ENCODE measurements at places on chromosomes 5 and 9. TPM values are rescaled to one million over a fixed set of nuclear protein-coding genes. Genes with fewer than 3 reads are reported as not detected.

- no peak for DNase-seq
Measured at GRCh38 chr9:73160868-73161267, 9.2 kb downstream of the ANXA1 start.

GRCh38 chr9:90240541-90240940, 402.1 kb downstream of the DIRAS2 start:
- no peak for DNase-seq

- DNase-seq: no peak
Measured at GRCh38 chr9:83526901-83527300, 11.3 kb downstream of the FRMD3 start.

DNA sequence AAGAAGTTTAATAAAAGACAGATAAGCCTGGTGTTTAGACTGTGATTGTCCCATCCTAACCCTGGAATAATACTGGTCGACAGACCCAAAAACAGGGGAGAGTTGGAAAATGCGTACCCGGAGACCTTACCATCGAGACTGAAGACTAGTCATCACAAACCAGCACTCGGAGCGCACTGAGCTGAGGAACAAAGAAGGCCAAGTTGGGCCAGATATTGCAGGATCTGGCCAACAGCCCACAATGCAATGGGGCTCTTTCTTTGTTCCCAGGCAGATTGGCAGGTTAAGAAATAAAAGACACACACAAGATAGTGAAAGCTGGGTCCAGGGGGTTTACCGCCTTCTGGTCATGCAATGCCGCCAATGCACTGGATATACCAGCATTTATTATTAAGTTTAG, 188.7 kb upstream of the RAI14 start:
- no peak for DNase-seq

The RAD50 gene
- 35.6 TPM for total RNA-seq

The ANGPTL2 gene
- total RNA-seq: not detected

The SLC36A3 gene
- not detected for total RNA-seq

DNA sequence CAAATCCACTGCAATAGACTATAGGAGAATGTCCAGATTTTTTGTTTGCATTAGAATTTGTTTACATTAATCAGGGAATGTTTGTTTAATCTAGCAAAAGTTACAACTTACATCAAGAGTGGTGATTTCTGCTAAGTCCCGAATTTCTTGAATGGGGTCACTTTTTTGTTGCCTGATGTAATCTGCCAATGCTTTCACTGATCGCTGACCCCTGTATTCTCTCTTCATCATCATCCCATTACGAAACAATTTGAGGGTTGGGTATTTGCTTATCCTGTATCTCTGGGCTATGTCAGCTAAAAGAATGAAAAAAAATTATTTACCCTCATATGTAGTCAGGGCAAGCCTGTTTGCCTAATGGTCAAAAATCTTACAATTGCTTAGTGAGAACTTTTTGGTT, 76.9 kb downstream of the ERP44 start:
- DNase-seq: no peak

The PIP5K1B gene
- total RNA-seq: 1.5 TPM

- DNase-seq: no peak
Measured at GRCh38 chr5:160675988-160676387, 176.0 kb downstream of the ATP10B start.

The CCDC127 gene
- 6.5 TPM for total RNA-seq

DNA sequence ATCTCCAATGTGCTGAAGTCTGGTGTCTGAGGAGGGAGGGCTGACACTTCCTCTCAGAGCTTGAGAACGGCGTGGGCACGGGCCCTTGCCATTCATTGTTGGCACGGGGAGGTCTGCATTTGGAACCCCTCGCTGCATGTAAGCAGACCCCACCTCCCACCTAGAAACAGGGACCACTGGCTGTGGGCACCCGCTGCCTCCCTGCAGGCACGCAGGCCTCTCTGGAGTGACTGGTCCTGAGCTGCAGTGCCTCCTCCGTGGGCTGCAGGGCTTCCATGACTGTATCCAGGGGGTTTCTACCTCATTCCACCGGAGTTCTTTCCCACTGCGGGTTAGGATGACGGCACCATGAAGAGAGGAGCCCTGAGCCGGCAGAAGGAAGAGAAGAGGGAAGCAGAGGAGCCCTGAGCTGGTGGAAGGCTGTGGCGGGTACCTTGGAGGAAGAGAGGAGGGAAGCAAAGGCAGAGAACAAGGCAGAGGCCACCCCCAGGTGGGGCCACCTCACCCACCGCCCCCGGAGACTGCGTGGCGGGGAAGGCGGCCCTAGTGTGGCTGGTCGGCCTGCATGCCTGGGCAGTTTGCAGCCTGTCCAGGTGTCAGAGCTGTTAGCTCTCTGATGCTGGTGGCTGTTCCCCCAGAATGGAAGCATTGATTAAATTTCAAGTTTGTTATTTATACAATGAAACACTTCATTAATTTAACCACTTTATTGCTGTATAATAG, 74.9 kb upstream of the CACNA1B start:
- DNase-seq: no peak

GRCh38 chr9:75988663-75989062, 98.2 kb downstream of the PCSK5 start:
- no peak for DNase-seq

DNA sequence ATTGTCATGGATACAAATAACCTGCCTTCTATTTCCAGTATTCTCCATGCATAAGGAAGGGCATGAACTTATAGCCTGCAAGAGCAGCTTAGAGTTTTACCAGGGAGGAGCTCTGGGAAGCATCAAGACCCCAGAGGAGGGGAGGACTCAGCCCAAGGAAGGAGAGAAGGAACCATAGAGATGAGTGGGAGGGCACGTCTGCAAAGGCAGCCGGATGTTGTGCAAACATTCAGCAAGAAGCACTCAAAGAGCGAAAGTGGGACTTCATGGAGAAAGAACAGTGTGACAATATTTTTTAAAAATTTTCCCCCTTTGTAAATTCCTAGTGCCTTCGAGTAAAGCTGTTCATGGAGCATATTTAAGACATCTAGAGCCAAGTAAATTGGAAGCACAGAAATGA, 270.1 kb upstream of the PTGER4 start:
- DNase-seq: peak; percentile 61

DNA sequence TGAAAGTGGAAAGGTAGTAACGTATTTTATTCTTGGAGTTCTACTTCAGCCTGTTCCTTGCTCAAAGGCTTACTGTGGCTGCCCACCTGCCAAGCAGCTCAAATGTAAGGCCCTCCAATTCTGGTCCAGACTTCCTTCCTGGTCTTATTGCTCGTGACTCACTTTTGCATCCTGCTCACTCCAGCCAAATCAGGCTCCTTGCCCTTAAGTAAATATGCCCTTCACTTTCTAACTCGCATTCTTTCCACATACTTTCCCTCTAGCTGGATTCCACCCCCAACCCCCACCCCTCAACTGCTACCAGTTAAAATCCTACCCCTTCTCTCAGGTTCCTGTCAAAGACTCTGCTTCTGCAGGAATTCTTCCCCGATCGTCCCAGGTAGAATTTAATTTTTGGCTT, 96.6 kb downstream of the GALNT10 start:
- no peak for DNase-seq

DNA sequence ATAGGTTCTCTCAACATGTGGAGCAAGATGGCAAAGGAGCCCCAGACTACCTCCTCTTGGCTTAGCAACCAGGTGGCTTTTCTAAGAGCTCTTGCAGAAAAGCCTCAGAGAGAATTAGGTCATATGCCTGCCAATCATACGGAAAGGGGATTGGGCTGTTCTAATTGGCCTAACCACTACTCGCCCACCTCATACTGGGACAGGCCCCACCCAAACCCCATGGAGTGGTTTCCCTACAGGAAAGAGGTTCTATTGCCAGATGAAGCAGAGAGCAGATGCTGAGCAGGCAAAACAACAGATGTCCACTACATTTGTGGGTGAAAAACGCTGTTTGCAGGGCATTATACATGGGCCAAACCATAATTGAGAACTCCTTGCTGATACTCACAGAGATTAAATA, 29.0 kb downstream of the ABLIM3 start:
- DNase-seq: no peak

GRCh38 chr9:136054146-136054545, 40.9 kb downstream of the NACC2 start:
- no peak for DNase-seq

DNA sequence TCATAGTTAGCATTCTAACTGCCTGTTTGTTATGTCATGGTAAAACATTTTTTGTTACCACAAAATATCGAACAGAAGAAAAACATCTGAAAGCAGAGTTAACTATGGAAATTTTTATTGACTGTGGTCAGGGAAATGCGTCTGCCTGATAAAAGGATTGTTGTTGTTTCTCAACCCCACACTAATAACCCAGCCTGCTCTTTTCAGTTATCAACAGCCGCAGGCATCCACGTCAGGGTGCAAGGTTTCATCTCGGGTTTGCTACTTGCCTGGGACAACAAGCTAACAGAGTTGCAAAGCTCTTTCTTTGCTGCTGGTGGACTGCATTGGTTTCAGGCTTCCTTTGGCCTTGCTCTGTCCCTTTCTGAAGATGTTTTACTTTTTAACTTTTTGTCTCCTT, 969.2 kb downstream of the CDH18 start:
- DNase-seq: no peak

- no peak for DNase-seq
Measured at GRCh38 chr9:8088477-8088876, 288.9 kb upstream of the DMAC1 start.

The UAP1L1 gene
- 20.2 TPM for total RNA-seq

The CCDC192 gene
- total RNA-seq: not detected

The FCN1 gene
- total RNA-seq: not detected

- DNase-seq: no peak
Measured at GRCh38 chr9:79357616-79358015, 214.1 kb upstream of the TLE4 start.

- DNase-seq: no peak
Measured at GRCh38 chr9:116189683-116190082, 36.1 kb downstream of the PAPPA start.

The BHMT gene
- not detected for total RNA-seq

The CTXN3 gene
- not detected for total RNA-seq

DNA sequence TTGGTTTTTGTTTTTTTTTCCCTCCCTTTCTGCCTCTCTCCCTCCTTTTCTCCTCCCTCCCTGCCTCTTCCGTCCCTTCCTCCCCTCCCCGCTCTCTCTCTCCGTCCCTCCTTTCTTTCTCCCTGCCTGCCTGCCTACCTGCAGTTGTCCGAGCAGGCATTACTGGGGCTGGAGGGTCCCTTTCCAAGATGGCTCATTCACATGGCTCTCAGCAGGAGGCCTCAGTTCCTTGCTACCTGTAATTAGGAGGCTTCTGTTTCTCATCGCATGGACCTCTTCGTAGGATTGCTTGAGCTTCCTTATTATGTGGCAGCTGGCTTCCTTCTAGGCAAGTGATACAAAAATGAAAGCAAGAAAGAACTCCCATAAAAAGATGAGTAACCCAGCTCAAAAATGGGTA, 8.0 kb downstream of the RGS3 start:
- DNase-seq: no peak

DNA sequence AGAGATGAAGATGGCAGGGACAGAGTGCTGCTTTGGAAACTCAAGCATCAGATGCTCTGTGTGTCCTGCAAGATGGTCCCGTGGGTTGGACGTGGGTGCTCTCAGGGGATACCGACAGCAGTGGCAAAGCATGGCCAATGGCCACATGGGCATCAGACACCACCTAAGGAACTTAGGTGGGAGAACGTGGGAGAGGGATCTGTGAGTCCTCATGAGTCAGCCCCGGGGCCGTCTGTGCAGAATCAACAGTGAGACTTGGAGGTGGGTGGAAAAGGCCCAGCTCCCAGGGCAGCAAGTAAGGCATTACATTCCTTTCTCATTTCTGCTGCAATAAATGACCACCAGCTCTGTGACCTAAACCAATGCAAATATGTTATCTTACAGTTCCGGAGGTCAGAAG, 77.0 kb downstream of the RAD23B start:
- DNase-seq: no peak

DNA sequence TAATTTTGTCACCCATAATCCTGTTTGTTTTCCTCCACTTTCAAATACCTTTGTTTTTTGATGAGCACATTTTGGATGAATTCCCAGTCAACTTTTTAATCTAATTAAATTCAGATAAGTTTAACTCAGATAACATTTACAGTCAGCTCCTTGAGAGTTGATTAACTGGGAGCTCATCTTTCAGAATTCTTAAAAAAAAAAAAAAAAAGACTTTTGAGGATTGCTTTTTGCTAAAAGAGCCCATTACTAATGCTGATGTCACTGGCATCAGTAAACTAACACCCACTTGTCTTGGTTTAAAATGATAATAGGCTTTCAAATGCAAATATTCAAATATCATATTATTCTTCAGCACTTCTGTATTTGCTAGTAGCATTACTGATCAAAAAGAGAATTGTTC, 47.1 kb upstream of the NFIB start:
- no peak for DNase-seq

DNA sequence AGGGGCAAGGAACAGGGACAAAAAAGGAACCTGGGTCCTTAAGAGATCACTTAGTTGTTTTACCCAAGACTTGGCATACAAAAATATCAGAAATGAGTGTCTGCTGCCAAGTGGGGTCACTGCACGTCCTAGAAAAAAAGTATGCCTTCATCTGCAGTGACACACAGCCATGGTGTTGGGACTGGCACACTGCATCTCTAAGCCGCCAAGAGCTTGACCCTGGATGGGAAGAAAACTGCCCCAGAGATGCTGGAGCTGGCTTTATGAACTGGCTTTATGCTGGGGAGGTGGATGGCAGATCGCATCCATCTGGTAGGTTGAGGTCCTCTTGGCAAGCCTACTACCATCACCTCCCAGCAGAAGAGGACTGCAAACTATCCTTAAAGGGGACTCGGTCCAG, 51.7 kb downstream of the IRF1 start:
- no peak for DNase-seq

All from activated CD4-positive, alpha-beta memory T cell treated with anti-CD3 and anti-CD28 coated beads, Interleukin-2, amount 10 ng/mL, durations not matched to agents 7 days and 5 days (primary cell).